Smooth muscle cell of the brain vasculature (primary cell): ENCODE measurements at places on chromosomes 7 and 10.

DNA sequence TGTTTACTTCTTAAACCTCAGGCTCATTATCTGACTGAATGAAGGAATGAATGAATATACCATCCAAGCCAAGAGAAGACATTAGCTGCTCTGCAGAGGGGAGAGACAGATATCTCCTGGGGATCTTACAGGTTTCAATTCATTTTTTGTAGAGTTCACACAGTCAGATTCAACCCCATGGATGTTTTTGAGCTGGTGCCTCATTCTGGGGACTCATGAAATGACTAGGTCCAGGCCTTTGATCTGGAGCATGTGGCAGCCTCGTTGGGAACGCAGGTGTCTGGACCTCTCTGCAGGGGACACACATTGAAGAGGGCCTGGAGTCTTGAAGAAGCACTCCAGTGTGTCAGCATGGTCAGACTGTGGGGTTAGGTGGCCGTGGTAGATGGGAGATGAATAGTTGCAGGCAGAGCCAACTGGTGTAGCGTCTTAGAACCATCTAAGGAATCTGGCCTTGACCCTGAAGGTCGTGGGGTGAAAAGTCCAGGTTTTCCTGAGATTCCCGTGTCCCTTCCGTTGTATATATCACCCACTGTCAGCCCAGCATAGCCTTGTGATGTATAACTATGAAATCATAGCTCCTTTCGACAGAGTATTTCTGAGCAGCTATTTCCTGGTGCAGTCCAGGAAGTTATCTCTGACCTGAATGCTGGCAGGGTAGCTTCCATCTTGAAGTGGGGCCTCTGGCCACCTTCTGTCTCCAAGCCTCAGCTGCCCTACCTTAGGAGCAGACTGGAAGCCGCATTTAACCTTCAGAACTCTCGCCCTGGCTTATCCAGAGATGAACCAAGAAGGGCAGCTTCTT, 22.3 kb downstream of the BTBD16 start:
- DNase-seq, result no peak

DNA sequence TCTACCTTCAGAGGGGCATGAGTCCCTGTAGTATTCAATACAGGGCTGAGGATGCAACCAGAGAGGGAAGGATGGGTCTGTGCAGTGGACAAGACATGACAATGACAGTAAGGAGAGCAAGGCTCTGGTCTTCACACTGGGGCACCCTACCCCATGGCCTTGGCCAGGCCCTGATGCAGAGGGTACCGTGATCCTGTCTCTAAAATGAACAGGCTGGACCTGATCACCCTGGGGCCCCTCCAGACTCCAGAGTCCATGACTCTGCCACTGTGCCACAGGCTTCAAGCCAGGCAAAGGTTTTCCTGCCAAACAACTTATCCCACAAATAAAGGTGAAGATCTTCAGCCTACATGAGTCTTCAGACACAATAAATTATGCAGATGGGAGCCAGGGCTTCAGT, 4.9 kb downstream of the MAT1A start:
- DNase-seq, result no peak

- no peak for DNase-seq
Measured at GRCh38 chr10:25852364-25852941, 81.6 kb upstream of the MYO3A start.

- DNase-seq, result no peak
Measured at GRCh38 chr7:3969286-3969685, 668.2 kb downstream of the SDK1 start.

DNA sequence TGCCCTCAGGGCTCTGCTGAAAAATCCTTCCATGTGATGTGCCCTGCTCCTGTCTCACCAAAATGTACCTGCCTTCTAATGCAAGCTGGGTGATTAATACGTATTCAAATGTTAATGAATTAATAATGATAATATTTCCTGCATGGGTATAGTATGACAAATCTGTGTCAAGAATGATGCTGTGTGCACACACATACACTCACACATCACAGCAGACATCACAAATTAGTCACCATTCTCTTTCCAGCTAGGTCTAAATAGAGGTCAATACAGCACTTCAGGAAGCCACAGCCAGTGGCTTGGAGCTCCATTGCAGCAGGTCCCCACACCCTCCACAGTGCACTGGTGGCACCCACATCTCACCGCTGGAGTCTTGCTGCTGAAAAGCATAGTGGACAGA, 681.2 kb upstream of the NRP1 start:
- no peak for DNase-seq

DNA sequence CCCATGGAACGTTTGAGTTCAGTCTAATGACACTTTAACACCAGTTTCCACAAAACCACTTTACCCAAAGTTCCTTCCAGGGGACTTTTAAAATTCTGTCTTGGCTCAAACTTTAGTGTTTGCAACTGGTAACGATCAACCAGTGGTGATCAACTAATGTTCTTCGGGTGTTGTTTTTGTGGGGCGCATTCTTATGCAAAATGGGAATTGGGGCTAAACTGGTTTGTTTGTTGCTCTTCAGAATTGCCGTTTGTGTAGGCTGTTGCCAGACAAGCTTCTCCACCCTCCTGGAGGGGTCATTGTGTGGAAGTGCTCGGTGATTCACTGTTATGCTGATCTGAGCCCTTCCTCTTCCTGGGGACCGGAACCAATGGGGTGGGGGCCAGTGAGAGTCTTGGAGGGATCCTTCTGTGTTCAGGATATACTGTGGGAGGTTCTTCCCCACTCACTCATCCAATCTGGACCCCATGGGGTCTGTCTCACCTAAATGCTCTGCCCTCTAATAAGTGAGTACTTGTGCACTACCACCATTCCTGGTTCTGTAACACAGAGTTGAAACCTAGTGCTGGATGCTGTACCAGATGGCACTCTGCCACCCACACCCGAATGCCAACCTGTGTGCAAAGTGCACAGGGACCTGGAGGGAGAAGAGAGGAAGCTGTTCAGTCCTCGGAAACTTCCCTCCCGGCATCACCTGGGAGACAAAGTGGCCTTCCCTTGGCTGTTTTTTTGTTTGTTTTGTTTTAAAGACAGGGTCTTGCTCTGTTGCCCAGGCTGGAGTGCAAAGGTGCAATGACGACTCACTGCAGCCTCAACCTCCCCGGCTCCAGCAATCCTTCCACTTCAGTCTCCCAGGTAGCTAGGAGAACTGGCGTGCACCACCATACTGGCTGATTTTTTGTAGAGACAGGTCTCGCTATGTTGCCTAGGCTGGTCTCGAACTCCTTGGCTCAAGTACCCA, 2.1 kb downstream of the NFE2L3 start:
- DNase-seq, result no peak

GRCh38 chr7:99497766-99498545, 2.1 kb downstream of the ZNF394 start:
- no peak for DNase-seq

GRCh38 chr7:105270117-105270516, 118.6 kb downstream of the SRPK2 start:
- no peak for DNase-seq

DNA sequence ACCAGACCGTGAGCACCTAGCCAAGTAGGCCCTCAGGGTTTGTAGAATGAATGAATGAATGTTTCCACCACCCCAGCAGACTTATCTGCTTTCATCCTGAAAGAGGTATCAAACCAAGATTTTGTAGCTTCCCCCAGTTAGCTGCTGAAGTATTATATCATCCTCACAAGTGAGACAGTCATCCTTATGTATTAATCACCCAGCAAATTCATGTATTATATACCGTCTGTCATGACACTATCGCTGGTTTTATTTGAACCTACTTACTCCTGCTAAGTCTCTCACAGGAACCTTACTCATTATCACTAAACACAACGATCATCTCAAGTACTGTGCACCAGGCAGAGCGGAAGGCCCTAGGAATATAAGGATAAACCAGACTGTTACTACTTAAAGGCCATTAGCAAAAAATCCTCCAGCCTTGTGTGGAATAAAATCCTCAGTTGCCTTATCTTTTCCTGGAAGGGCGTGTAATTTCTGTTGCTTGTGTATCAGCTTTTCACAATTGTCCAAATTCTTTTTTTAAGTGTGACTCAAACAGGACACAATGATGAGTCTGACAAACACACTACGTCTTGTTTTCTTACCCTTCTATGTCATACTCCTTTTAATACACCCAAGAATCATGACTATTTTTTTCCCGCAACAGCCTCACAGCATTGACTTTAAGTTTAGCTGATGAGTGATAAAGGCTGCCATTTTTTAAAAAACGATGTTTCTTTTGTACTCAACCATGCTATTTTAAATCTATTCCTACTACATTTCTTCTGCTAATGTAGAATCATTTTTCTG, 176.1 kb upstream of the KLF14 start:
- DNase-seq, result no peak
